ENCODE measurements at places on chromosomes 12 and 14.

GRCh38 chr12:109994401-109995175 is 1.6 kb downstream of the GIT2 start:
- DNase-seq, result no peak

DNA sequence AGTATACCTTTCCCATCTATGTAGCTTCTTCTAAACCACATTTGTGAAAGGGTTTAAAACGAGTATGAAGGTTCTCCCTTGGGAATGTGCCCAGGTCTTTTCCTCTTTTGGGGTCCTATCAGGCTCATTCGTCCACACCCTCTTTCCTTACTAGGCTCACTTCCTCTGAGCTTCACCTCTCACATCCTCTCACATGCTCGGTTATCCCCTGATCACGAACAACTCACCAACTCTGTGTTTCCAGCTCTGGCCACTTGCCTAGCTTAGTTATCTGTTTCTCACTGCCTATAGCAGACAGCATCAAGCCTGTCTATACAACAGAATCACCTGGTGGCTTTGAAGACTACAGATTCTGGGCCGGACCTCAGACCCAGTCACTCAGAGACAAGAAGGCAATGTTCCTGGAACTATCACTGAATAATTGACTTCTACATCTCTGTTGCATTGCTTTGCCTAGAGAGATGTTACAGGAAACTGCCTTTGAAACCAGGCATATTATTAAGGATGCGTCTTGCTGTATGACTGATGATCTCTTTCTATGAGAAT is 158.2 kb downstream of the FOXN3 start:
- DNase-seq, result no peak

GRCh38 chr14:93493054-93493453 is 62.3 kb downstream of the UNC79 start:
- no peak for DNase-seq

DNA sequence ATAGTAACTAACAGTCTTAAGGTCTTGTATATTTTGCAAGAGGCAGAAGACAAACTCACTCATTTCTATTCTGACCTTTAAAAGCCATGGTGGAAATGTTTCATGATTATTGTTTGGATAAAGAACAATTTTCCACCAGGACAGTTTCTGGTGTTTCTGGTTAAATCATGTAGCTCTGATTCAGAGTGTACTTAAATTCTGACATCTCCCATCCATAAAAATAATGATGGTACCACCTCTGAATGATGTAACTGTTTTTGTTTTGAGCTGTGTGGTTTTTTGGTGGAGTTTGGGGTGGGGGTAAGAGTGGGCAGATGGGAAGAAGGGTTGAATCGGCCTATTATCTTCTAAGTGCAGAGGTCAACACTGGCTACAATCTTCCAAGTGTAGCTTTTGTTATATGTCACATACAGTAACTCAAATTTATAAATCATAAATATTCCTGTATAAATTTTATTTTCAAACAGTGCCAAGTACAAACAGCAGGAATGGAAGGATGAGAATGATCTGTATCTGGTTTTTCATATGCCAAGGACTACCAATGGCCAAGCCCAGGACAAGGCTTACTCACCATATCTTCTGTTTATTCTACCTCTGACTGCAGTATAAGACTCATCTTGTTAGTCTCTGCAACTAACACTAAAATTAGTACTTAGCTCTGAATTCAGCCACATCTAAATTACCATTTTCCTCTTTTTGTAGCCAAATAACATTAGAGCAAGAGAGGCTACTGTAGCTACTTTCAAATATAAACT is 108.7 kb downstream of the BCAT1 start:
- no peak for DNase-seq

DNA sequence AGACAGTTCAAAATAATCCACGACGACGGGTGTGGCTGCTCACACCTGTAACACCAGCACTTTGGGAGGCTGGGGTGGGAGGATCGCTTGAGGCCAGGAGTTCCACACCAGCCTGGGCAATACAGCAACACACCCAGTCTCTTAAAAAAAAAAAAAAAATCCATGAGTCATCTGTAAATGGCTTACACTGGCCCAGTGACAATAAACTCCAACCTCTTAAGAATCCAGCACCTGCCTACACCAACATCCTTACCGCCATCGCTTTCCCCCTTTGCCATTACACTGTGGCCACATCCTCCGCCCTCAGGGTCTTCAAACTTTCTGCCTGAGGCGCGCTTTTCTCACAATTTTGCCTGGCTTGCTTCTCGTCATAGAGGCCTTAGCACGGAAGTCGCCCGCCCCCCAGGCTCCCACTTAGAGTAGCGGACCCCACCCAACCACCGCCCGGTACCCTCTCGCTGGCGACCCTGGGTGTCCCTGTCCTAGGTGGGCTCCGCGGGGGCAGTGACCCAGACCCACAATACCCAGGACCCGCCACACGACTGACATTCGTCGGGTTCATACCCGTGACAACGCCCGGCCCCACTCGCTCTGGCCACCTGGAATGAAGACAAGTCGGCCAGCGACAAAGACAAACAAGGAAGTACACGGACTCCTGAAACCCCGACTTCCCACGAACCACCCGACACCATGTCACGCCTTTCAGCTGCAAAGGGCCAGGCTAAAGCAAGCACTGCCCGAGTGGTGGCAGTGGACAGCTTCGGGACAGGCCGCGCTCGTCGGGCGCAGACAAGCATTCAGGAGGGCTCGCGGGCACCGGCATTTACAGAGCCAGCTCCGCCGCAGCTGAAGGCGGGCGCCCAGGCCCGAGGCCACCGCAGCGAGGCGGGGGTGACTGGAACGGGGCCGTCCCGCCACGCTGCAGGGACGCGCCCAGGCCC is 636 bp downstream of the GOLGA3 start:
- DNase-seq, result no peak

- no peak for DNase-seq
Observed at GRCh38 chr12:123024819-123025391, 44.4 kb downstream of the ARL6IP4 start.

DNA sequence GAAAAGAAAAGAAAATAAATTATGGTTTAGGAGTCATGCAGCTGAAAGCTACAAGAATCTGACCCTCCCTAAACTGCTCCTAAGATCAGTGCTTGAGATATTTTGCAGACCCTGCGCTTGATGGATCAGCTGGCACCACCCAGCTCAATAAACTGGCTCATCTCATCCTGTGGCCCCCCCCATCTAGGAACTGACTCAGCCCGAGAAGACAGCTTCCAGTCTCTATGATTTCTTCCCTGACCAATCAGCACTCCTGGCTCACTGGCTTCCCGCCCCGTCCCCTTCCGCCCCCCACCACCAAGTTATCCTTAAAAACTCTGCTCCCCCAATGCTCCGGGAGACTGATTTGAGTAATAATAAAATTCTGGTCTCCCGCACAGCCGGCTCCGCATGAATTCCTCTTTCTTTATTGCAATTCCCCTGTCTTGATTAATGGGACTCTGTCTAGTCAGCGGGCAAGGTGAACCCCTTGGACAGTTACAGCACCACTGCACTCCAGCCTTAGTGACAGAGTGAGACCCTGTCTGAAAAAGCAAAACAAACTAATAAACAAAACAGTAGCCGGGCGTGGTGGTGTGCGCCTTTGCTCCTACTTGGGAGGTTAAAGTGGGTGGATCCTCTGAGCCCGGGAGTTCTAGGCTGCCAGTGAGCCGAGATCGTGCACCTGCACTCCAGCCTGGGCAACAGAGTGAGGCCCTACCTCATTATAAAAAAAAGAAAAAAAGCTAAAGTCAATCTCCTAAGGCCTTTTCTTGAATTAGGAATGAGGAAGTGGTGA is 24.5 kb upstream of the SPTLC2 start:
- no peak for DNase-seq

DNA sequence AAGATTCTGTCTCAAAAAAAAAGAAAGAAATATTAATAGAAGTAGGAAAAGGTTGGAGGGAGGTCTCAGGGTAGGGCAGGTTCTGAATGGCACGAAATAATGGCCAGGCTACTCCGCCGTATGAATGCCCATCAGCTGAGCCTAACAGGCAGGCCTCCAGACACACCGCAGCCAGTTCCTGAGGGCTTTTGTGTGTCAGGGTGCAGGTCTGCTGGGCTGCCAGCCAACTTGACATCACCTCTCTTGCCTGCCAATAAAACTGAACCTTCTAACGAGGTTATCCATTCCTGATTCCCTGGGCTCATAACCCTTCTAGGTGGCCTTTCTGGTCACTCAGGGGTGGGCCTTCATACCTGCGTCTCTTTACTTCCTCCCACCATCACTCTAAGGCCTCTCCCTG is 3.0 kb downstream of the IFI27 start:
- no peak for DNase-seq

- no peak for DNase-seq
Observed at GRCh38 chr12:116361414-116362223, 84.1 kb upstream of the MED13L start.

DNA sequence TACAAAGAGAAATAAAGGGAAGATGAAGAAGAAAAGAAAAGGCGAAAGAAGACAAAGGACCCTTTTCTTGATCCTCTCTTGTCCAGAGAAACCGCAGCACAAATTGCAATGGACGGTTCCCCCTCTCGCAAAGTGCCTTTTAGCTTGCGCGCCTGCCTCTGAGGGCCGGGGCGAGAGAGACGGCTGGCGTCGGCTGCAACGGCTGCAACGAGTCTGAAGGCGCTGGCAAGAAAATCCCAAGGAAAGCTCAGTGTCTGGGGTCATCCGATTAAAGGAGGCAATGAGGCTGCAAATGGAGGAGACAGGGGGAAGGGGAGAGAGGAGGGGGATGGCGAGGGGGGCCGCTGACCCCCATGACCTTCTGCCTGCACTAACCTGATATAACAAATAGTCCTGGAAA is 671.5 kb downstream of the MED13L start:
- no peak for DNase-seq

DNA sequence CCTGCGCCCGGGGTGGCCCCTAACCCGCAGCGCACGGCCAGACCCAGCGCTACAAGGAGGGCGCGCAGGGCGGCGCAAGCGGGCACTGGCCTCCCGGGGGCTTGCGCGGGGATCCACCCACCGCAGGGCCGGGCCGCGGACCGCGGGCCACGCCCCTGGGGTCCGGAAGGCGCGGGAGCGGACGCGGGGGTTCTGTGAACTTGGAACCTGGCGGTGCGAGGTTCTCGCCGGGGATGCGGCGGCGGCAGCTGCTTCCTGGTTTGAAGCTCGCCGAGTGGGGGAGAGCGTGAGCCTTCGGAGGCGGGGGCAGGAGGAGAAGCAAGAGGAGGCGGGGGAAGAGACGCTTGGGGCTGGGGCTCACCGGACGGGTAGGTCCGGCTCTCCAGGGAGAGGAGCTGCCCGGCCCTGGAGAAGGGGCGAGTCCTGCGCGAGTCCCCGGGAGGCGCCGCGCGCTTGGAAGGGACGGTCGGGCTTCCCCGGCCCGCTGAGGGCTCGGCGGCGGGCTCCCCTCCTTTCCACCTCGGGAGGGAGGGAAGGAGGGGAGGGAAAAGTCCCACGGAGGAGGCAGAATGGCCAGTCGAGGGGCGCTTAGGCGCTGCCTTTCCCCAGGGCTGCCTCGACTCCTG is at the start of gene PRKCH:
TSS of gene PRKCH (plus strand) at position 195 of the 626 bp plus-strand sequence. CDS start 523 bp downstream, outside the sequence.
- DNase-seq, result peak; percentile 61

GRCh38 chr12:58009405-58010195 is 68.2 kb downstream of the ATP23 start:
- no peak for DNase-seq

DNA sequence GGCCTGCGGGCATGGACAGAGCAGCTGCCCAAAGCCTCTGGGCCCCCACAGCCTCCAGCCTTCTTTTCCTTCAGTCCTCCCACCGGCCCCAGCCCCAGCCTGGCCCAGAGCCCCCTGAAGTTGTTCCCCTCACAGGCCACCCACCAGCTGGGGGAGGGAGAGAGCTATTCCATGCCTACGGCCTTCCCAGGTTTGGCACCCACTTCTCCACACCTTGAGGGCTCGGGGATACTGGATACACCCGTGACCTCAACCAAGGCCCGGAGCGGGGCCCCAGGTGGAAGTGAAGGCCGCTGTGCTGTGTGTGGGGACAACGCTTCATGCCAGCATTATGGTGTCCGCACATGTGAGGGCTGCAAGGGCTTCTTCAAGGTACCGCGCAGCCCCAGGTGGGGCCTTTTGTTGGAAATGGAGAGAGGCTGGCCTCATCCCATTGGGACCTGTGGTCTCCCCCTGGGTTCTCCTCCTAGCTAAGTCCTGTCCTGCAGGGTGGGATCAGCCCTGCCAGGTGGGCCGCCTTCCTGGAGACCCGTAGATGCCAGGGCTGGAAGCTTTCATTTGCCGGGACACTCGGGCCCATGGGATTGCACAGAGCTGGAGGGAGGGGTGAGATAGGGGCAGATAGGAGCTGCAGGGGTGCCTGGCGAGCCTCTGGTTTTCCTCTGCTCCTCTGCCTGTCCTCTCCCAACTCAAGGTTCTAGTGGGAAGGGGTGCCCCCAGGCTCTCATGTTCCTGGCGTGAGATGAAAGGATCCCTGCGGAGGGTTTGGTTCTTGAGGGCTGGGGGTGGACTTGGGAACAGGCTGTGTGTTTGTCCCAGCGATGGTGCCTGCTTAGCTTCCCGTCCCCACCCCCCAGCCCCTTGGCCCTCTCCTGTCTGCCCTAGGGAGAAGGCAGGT is 3.8 kb downstream of the NR4A1 start:
- no peak for DNase-seq

DNA sequence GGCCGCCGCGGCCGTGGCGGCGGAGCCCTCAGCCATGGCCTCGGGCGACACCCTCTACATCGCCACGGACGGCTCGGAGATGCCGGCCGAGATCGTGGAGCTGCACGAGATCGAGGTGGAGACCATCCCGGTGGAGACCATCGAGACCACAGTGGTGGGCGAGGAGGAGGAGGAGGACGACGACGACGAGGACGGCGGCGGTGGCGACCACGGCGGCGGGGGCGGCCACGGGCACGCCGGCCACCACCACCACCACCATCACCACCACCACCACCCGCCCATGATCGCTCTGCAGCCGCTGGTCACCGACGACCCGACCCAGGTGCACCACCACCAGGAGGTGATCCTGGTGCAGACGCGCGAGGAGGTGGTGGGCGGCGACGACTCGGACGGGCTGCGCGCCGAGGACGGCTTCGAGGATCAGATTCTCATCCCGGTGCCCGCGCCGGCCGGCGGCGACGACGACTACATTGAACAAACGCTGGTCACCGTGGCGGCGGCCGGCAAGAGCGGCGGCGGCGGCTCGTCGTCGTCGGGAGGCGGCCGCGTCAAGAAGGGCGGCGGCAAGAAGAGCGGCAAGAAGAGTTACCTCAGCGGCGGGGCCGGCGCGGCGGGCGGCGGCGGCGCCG is 381 bp downstream of the YY1 start:
- no peak for DNase-seq

DNA sequence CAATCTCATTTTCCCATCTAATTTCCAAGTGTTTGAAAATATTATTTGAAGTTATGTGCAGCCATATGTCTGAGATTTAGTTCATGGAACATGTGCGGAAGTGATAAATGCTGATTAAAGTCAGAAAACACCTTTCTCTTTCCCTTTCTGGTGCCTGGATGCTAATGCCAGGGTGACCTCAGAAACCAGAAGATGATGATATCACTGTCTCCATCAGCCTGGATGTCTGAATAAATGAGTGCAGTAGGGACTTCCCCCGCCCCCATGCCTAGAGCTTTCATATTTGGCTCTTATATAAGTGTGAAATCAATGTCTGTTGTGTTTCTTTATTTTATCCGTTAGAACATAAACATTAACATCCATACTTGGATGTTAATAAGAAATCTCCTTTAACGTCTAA is 261.9 kb upstream of the LRIG3 start:
- DNase-seq, result peak; percentile 10

- DNase-seq, result no peak
Observed at GRCh38 chr12:22228022-22228875, 106.3 kb downstream of the ST8SIA1 start.

GRCh38 chr14:34350903-34351302 is 111.1 kb downstream of the SPTSSA start:
- DNase-seq, result no peak

GRCh38 chr14:39368261-39368959 is 63.8 kb downstream of the FBXO33 start:
- no peak for DNase-seq

- no peak for DNase-seq
Observed at GRCh38 chr14:89658977-89659670, 242.1 kb upstream of the FOXN3 start.
